ENCODE measurements at places on chromosomes 2 and 18. TPM values are rescaled to one million over a fixed set of nuclear protein-coding genes. Genes with fewer than 3 reads are reported as not detected.

DNA sequence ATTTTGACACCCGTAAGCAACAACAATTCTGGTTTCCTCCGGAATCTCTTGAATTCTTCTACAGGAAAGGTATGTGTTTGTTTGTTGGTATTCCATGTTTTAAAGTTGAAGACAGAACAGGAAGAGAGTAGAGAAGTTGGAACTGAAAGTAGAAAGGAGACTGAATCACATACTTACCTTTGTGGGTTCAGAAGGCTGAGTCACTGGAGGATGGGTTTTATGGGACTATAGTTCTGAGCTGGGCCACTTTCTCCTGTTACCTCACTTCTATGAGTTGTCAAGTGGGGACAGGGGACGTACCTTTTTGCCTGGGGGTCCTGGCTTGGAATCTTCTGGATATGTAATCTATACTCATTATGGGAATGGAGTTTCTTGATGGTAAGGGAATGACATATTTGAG, 40.9 kb downstream of the KDM3A start:
- no peak for DNase-seq

KLHL30 gene
- total RNA-seq = 16.6 TPM

LONRF2 gene
- 13.5 TPM for total RNA-seq

DNA sequence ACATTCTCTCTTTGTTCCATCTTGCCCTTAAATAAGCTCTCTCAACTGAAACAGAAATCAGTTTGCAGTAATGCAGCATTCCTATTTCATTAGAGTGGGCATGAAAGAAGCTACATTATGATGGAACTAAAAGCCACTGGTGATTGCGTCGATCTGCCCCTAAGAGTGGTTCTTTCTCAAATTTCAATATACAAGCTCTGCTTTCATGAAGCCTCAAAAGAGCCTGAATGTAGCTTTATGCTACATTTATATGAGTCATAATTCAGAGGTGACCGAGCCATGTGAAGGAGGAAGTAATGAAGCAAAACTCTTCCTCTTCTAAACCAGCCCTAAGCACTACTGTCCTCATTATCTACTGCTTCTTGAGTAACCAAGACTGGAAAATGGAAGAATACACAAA, 64.8 kb upstream of the CYTIP start:
- DNase-seq = no peak

DNA sequence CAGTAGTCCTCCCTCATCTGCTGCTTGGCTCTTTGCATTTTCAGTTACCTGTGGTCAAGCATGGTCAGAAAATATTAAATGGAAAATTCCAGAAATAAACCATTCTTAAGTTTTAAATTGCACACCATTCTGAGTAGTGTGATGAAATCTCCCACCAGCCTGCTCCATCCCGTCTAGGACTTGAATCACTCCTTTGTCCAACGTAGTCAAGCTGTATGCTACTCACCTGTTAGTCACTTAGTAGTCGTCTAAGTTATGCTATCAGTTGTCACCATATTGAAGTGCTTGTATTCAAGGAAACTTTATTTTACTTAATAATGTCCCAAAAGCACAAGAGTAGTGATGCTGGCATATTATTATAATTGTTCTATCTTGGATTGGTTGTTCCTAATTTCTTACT, 172.5 kb downstream of the FIGN start:
- no peak for DNase-seq

GRCh38 chr2:99876956-99877355, 265.4 kb downstream of the AFF3 start:
- no peak for DNase-seq

DNA sequence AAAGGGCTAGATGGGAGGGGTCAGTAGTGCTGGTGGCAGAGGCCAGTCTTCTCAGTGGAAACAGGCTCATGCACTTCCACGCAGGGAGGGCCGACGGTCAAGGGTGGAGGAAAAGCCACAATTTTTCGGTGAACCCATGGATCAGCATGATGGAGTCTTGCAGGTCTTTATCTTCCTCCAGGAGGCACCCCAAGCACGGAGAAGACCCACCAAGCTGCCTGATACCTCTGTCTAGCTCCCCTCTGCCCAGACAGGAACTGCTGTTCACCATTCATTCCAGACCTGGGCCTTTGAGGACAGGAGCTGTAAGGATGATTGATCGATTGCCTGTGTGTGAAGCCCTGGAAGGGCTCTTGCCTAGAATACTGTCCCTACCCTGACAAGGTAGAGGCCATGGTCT, 2.8 kb upstream of the LRRFIP1 start:
- DNase-seq = no peak

DNA sequence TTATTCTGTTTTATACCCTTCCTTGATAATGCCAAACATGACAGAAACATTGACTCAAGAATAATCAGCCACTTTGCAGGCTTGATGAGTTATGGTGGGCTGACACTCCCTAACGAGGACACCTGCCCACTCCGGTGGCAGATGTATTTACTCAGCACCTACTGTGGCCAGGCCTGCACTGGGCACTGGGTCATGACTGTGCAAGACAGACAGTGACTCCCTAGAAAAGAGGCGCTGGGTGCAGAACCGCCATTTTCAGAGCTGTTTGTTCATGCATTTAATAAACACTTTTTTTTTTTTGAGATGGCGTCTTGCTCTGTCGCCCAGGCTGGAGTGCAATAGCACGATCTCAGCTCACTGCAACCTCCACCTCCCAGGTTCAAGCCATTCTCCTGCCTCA, 32.5 kb downstream of the SNED1 start:
- DNase-seq = no peak

- no peak for DNase-seq
Measured at GRCh38 chr2:43218155-43218701, 8.2 kb downstream of the ZFP36L2 start.

FEV gene
- not detected for total RNA-seq

- DNase-seq = no peak
Measured at GRCh38 chr18:26461405-26461804, 86.9 kb downstream of the KCTD1 start.

- DNase-seq = no peak
Measured at GRCh38 chr18:73487966-73488365, 620.2 kb upstream of the NETO1 start.

DNA sequence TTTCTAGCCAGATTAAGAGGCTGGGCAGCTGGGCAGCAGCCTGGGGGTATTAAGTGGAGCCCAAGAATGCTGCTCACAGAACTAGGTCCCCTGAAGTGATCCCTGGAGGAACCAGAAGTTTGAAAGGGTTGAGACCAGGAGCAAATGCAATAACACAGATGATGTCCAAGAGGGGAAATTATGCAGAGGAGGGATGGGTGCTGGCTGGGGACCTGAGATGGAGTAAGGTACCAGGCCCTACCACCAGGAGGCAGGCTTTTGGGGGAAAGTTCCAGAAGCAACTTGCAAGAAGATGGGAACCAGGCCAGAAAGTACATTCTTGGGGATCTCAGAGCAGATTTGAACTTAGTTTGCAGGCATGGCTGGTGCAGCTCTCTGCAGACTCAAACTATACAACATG, 175.1 kb downstream of the NCK2 start:
- no peak for DNase-seq

- DNase-seq = no peak
Measured at GRCh38 chr2:32008805-32009515, 1.8 kb downstream of the MEMO1 start.

DNA sequence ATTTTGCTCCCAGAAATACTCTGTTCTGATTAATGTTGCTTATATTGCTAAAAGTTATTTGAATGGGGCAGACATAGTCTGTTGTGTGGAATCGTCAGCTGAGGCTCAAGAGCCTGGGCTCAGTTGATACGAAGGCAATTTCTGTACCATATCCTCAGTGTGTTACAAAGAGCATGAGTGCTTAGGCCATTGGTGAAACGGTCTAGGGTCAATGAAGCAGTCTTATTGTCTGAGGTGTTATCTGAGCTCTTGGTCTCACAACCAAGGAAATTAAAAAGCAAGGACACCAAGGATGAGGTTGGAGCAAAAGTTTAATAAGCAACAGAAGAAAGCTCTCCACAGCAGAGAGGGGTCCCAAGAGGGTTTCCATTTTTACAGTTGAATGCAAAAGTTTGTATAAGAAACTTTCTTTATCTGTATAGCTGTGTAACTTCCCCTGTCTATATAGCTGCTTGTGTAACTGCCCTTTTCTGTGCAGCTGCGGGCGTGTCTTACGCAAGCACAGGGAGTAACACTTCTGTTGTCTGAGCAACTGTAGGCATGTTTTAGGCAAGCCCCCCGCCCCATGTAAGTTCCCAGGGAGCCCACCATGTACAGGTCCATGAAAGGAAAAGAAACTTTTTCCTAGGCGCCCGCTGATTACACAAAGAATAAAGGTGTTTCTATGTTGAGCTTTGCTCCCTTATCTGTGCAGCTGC, 40.6 kb upstream of the DSC1 start:
- peak; percentile 37 for DNase-seq

DNA sequence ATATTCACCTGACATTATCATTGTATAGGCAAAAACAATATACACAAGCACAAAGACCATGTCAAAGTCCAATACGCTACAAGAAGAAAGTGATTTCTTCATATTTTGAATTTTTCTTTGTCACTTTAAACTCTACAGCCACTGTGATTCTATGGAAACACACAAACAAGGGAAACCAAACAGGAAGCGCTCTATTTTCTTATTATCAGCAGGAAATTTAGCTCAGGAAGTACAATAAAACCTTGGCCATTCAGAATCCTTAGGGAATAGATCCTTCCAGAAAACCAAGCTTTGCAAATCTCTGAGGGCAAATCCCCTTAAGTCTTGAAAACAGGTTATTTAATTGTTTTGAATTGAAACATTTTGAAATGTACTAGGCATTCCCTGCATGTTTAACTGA, 336.2 kb downstream of the EPHA4 start:
- no peak for DNase-seq

- DNase-seq = no peak
Measured at GRCh38 chr2:237480556-237480955, 6.5 kb upstream of the MLPH start.

DLX2 gene
- total RNA-seq = not detected

KLF7 gene
- 22.1 TPM for total RNA-seq
